ENCODE measurements at places on chromosomes 4 and X.

DNA sequence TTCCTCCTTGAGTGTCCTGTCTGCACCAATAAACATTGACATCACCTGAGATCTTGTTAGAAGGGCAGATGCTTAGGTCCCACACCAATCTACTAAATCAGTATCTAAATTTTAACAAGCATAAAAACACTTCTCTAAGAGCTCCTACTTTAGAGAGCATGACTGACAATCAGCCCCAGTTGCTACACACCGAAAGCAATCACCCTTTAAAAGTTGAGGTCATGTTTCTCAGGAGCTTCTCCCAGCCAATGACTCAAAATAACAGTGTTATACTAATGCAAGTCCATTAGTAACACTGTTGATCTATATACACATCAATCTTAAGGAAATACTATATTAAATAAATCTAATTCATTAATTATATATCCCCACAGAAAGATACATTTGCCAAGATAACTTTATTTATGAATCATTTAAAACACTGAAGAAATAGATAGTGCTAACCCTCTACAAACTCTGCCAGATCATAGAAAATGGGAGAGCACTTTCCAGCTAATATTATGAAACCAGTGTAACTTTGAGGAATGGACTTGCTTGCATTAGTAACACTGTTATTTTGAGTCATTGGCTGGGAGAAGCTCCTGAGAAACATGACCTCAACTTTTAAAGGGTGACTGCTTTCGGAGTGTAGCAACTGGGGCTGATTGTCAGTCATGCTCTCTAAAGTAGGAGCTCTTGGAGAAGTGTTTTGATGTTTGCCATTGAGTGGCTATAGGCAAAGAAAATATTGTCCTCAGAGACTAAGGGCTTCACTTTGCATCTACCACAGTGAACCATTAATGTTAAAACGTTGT is 109.8 kb upstream of the HDX start:
- DNase-seq: no peak

DNA sequence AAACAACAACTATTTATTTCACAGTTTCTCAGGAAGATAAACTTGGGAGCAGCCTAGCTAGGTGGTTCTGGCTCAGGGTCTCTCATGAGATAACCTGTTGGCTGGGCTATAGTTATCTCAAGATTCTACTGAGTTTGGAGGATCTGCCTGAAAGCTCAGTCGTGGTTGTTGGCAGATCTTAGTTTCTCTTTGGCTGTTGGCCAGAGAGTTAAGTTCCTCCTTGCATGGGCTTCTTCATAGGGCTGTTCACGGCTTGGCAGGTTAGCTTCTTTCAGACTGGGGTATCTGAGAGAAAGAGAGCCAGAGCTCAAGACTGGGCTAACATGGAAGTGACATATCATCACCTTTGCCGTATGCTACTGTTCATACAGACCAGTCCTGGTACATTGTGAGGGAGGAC is 28.7 kb downstream of the SEC24B start:
- no peak for DNase-seq

DNA sequence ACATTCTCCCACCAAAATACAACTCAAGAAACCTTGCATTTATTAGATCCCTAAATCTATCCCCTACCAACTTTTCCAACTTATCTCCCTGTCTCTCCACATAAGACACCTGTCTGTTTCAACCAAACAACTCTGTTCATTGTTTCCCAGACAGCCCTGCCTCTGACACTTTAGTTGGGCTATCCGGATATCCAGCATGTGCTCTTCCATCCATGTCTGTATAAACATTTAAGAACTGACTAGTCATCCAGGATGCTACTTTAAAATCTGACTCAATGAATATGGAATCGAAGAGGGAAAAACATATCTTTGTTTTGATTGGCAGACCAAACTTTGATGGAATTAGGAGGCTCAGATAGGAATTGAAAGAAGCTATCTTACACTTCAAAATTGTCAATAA is 143.2 kb upstream of the DCAF8L1 start:
- DNase-seq: no peak

GRCh38 chr4:163467082-163467770 is 6.3 kb downstream of the TKTL2 start:
- peak; percentile 3 for DNase-seq

- peak; percentile 78 for DNase-seq
Measured at GRCh38 chr4:79652232-79652631, 244.2 kb upstream of the GK2 start.

DNA sequence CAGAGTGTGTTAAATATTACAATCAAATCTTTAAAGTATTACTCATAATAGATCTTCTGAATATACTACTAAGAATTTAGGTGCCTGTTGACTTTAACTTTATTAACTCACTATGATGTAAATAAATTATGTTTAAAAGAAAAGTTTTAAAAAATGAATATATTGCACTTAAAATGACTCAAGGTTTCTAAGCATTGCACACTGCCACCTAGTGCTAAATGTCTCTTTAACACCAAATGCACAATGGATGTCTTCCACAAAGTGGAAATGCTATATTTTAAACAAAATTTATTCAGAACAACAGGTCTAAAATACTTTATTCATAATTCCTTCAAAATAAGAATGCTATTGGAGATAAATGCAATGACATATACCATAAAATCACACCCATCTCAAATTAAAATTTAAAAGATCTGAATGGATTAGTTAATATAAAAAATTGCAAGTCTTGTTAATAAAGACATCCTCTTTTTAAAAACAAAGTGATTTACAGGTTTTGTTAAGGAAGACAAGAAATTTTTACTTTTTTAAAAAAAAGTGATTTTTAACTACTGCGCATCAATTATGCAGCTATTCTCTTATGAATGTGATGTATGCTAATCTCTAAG is 5.5 kb downstream of the INPP4B start:
- peak; percentile 86 for DNase-seq

- DNase-seq: no peak
Measured at GRCh38 chr4:104747635-104748034, 252.9 kb upstream of the CXXC4 start.

DNA sequence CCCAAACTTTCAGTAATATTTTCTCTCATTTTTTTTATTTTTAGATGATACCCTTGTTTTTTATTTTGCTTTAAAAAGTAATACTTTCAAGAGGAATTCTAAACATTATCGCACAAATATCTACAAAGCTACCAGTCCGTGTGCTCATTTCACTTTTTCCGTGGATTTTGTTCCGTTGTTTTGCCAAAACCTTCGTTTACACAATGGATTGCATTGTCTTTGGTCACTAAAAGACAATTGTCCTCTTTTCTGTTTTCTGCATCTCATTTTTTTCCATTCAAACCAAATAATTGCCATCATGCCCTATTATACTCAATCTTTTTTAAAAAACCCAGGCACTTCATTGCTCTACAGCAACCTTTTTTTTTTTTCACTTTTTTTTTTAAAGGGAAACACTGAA is 214.9 kb downstream of the CXXC4 start:
- no peak for DNase-seq

GRCh38 chr4:164538097-164538496 is 215.8 kb upstream of the SMIM31 start:
- no peak for DNase-seq

DNA sequence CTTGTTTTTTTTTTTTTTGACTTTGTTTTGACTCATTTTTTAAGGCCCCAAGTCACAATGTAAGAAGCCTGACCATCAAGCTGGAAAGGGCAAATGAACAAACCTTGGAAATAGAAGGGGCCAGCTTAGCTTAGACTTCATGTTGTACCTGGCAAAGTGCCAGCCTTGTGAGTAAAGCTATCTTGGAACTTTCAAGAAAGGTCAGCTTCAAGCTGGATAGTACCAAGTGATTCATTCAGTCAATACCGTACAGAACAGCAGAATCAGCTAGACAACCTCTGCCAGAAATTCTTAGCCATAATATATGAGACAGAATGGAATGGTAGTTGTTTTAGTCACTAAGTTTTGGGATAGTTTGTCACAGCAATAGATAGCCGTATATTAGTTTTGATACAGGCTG is 1492.2 kb upstream of the TENM3 start:
- peak; percentile 59 for DNase-seq

DNA sequence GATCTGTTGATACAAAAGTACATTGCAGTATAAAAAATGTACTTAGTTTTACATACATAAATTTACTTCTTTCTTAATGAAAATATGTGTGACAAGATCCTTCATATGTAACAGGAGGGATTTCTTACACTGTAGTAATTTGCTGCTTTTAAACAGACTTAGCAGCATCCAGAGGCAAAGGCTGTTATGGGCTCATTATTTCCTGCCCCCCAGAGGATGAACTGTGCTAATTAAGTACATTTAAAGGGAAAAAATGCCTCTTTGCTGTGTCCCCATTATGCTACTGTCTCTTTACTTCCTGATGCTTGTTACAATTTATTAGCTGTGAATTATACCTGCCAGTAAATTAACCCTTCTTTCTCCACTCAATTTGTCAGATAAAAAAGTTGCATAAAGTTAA is 47.1 kb downstream of the NDST3 start:
- DNase-seq: no peak

- peak; percentile 25 for DNase-seq
Measured at GRCh38 chrX:81202456-81202819, 536 bp downstream of the SH3BGRL start.

DNA sequence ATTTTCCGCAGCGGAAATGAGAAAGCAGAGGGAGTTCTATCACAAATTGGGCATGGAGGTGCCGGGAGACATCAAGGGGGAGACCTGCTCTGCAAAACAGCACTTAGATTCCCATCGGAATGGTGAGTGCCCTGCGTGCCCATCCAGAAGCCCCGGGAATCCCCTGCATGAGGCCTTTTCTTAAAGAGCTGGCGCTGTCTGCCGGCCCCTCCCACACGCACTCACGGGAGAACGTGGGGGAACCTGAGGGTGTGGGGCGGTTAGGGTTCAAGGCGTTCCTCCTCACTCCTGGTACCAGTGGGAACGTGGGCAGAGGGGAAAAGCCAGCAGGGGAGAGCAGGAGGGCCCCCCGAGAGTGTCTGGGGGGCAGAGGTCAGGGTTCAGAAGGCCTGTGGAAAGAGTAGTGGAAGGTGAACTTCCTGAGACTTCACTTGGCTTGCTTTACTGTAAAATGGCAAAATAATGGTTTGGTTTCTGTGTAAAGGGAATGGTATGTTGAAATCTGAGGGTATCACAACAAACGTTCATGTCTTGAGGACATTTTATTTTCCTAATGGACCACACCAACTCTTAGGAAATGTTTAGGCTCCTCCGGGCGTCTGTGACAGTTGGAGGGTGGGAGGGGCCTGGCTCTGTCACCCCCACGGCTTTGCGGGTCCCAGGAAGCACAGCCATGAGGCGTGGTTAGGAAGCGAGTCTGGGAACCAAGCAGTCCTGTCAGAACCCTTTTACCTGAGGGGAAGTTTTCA is 38.0 kb downstream of the PCGF3 start:
- peak; percentile 59 for DNase-seq

DNA sequence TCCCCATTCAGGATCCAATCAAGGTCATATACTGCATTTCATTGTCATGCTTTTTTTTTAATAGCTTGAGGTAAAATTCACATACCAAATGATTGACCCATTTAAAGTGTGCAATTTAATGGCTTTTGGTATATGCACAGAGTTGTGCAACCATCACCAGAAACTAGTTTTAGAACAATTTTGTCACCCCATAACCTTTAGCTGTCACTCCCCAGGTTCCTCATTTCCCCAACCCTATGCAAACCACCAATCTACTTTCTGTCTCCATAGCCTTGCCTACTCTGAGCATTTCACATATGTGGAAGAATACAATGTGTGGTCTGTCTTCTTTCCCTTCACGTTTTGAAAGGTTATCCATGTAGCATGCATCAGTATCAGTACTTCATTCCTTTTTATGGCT is 1.4 kb upstream of the SMAD1 start:
- no peak for DNase-seq

GRCh38 chr4:162610116-162610515 is 446.3 kb upstream of the FSTL5 start:
- DNase-seq: no peak

GRCh38 chr4:108359986-108360681 is 191.4 kb upstream of the LEF1 start:
- DNase-seq: no peak

- peak; percentile 11 for DNase-seq
Measured at GRCh38 chr4:173135241-173135847, 33.3 kb upstream of the GALNT7 start.

- no peak for DNase-seq
Measured at GRCh38 chr4:148359769-148360168, 82.4 kb downstream of the NR3C2 start.

GRCh38 chr4:3867403-3868100 is 101.4 kb downstream of the ADRA2C start:
- DNase-seq: no peak

GRCh38 chr4:169259271-169259670 is 11.5 kb downstream of the SH3RF1 start:
- no peak for DNase-seq

GRCh38 chr4:95675623-95676022 is 126.8 kb upstream of the UNC5C start:
- DNase-seq: no peak

DNA sequence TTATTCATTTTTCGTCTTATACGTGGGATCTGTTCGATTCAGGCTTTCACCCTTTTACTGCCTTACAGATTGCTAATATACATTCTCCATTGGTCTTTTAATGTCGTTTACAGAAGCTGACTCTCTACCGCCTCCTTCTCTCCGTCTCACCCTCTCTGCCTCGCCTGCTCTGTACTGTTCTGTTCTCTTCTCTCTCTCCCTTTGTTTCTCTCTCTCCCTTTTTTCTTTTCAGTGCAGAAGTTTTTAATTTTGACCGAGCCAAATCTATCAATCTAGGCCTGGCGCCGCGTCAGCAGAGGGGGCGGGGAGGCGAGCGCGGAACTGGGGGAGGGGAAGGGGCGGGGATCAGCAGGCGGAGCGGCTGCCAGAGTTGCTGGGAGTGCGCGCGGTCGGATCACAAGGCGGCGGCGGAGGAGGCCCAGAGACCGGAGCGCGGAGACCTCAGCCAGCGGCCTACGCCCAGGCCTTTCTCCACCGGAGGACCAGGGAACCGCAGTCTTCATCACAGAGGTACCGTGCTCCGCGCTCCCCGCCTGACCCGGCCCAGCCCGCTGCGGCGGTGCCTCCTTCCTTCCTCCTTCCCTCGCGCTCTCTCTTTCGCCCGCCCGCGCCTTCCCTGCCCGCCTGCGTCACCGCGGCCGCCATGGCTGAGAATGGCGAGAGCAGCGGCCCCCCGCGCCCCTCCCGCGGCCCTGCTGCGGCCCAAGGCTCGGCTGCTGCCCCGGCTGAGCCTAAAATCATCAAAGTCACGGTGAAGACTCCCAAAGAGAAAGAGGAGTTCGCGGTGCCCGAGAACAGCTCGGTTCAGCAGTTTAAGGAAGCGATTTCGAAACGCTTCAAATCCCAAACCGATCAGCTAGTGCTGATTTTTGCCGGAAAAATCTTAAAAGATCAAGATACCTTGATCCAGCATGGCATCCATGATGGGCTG is at the start of gene UBQLN2:
Gene UBQLN2 (plus strand): TSS at position 397 of the 931 bp plus-strand sequence. CDS start 247 bp downstream, at position 644.
- DNase-seq: peak; percentile 89

- DNase-seq: no peak
Measured at GRCh38 chr4:188078116-188078515, 31.3 kb downstream of the TRIML2 start.
